ENCODE measurements at places on chromosomes 16 and 17.

DNA sequence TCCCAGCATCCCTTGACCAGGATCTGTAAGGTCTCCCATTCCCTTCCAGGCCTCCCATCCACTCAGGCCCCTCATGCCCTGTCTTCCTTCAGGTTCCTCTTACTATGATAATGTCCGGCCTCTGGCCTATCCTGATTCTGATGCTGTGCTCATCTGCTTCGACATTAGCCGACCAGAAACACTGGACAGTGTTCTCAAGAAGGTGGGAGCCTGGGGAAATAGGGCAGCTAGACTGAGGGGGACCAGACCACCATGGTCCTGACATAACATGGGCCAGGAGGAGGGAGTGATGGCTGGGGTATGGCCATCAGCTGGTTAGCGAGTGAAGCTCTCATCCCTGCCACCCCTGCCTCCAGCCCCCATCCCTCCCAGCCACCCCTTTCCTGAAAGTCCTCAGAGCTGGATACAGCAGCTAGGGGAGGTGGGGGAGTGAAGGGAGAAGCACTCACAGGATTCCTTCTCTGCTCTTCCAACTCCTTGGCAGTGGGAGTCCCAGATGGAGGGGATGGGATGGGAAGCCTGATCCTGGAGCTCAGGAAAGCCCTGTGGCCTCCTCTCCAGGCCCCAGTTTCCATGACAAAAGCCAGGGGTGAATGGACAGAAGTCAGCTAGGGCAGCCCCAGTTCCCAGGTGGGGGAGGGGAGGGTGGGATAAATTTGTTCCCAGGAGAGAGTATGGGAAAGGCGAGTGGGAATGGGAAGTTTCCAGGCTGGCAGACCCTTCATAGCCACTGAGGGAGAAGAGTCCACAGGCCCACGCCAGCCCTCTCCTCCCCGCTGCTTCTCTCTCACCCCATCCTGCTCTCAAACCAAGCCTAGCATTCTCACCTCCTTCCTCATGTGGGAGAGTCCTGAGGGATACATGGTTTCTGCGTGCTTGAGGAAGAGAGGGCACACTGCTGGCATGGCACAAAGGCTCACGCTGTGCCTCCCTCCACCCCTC lies 2.3 kb downstream of the RND2 start:
- DNase-seq, result no peak

- peak; percentile 30 for DNase-seq
Measured at GRCh38 chr16:3873482-3874173, 6.9 kb downstream of the CREBBP start.

DNA sequence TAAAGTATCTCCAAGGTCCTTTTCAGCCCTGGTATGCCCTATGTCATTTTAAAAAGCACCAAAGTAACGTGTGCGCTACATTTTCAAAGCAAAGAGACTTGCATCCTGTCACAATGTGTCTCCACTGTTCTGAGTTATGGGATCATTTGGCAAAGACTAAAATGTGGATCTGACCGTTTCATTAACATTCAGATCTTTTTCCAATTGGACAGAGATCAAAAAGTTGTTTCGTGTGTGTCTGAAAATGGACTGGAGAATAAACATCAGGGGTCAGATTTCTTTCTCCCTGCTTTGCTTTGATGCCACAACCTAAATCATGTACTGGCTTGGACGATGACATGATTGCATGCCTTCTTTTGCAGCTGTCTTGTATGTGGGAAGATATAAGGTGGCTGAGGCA lies 136.0 kb upstream of the NOG start:
- no peak for DNase-seq

DNA sequence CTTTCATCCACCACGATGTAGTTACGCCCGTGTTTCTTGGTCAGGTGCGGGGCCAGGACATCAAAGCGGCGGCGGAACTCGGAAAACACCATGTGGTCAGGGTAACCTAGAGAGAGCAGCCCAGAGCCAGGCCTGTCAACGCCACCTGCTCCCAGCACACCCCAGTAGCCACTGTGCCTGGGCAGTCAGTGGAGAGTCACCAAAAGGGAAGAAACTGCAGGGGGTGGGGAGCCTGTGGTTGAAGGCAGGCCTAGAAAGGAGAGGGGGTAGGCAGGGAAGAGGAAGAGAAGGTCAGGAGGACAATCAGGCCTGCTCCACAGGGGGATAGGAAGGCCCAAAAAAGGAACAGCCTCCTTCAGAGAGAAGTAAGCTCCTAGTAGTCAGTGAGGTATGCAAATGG lies 64.1 kb downstream of the PIPOX start:
- no peak for DNase-seq

DNA sequence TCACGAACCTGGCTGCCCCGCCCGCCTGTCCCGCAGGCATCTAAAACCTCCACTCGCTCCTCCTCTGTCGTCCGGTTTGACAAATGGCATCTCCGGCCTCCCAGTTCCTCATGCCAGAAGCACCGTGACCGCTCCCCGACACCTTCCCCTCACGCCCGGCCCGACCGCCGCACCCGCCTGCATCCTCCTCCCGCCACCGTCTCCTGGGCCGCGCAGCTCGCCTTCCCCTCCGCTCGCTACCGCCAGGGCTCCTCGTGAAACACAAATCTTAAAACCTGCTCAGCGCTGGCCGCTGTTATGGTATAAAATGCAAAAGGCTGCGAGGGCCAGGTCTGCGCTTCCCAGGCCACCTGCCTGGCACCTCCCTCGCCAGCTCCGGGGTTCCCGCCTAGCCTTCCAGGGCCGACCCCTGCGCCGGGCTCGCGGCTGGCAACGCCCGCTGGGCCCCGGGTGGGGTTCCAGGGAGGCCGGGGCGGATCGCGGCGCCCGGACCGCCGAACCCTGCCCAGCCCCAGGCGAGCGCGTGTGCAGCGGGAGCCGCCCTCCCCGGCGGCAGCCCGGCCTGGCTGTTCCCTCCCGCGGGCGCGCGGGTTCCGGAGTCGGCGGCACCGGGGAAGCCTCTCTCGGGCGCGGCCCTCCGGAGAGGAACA lies 488 bp downstream of the SPSB3 start:
- peak; percentile 34 for DNase-seq

DNA sequence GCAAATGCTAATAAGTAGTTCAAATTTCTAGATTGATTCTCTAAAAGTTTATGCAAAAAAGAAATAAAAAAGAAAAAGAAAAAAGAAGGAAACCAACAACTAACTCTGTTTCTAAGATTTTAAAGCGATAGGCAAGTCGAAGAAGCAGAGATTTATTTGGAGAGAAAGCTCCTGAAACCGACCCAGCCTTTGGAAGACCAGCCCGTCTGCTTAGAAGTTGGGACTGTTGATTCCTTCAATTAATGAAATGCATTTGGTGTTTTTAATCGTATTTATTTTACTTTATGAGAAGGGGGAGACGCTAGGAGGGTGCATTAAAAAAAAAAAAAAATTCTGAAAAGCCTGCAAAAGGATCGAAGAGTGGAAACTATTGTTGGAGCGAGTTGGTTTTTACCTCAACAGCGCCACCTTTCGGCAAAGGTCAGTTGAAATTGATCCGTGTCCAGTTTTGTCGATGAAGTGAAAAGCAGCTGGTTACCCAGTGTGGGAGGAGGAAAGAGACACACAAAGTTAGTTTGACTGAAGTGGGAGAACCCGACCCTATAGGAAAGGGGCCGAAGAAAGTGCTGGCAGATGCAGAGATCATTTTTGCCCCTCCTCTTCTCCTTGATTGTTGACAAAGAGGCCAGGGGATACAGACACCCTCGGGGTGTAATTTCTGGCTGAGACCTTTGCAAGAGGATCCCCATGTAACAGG lies 1.5 kb upstream of the MAF start:
- peak; percentile 49 for DNase-seq

DNA sequence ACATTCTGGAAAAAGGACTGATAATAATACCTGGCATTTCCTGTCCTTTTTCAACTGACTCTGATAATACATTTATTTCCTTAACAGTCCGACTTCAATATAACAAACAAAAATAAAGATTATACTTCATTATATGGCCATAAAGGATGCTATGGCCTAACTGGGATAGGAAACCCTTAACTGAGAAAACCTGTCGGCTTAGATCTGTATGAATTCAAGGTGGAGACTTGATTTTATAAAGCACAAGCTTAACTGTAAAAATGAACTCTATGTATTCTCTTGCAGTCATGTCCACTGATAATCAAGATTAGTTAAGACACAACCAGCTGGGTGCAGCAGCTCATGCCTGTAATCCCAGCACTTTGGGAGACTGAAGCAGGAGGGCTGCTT lies 102.2 kb downstream of the MYO1D start:
- DNase-seq, result no peak
